ENCODE measurements at places on chromosomes 12 and 14.
A peak's percentile ranks its signal among the peaks of the same experiment; 100 is the strongest.

GRCh38 chr12:7130701-7131501 lies 730 bp downstream of the CLSTN3 start:
- peak; percentile 13 for DNase-seq

DNA sequence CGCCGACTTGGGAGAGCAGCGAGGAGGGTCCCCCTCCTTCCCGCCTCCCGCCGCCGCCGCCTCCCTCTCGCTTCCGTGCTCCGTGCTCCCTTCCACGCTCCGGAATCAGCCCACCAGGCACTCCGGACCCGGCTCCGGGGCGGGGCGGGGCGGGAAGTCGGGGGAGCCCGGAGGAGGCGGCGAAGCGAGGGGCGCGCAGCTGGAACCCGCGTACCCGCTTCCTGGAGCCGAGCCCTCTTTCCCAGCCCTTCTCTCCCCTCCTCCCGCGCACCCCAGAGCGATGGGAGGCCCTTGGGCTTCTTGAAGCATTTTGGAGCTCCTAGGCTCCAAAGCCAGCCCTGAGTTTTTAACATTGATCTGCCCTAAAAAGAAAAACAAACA lies at the start of gene SYNDIG1L:
Gene SYNDIG1L (minus strand): TSS at position 9 of the 381 bp plus-strand sequence. CDS start 16,466 bp downstream, outside the sequence.
- DNase-seq: no peak

DNA sequence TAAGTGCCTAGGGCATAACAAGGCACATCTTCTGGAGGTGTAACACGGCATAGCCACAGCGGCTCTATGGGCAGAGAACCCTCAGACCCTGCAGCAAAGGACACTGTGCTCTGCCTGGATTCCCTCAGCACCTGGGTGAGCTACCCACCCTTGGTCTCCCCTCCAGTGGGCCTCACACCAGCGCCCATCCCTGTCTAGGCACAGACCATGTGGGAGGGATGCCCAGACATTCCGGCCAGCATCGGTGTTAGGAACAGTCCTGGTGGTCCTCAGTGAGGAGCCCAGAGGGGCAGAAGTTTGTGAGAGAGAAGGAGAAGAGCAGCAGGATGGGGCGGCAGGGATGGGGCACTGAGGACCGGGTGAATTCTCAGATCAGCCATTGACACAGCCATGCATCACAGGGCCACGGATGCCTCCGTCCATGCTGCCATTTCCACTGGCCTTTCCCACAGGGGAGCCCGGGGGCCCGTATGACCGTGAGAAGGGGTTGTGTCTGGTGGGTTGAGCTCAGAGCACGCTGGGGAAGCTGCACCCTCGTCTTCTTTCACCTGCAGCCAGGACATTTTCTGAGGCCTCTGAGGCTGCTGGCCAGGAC lies 282.7 kb upstream of the SFSWAP start:
- no peak for DNase-seq

- DNase-seq: no peak
Observed at GRCh38 chr14:92248696-92249095, 74.3 kb upstream of the SLC24A4 start.

DNA sequence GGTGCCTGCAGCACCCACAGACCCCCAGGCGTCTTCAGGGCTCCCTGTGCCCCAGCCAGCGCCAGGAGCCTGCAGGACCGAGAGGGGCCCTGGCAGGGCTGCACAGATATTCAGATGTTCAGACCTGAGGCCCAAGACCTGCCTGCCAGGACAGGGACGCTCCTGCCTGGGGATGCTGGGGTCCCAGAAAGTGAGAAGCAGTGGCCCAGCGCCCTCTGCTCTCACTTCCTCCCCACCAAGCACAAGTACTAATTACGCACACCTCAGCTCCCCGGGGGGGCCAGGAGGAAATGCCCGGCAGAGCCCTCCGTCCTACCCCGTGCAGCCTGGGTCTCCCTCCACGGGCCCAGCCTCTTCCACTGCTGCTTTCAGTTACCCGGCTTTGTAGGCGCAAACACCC lies 28.8 kb upstream of the INF2 start:
- DNase-seq: no peak

DNA sequence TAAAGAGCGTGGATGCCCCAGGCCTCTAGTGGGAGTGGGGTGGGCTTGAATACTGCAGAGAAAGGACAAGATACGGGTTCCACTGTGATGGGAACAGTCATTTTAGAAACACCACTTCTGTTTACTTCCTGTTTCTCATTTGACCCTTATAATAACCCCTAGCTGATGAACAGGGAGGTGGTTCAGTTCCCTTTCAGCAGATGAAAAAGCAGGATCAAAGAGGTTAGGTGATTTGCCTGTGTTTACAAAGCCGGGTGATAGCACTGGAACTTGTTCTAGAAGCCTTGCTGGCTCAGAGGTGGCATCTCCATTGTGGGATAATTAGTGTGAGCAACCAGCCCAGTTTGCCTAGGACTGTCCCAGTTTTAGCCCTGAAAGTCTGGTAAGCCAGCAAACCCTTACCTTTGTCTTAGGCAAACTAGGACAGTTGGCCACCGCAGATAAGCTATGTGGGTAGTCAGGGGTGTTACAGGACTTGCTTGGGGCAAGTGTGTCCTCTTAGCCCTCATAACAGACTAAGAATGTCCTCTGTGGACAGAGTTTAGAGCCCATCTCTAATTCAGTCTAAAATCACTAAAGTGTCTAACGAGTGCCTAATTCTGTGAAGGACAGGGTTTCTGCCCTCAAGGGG lies 7.5 kb upstream of the LRP1-AS start:
- no peak for DNase-seq

- DNase-seq: no peak
Observed at GRCh38 chr14:35337269-35338255, 45.4 kb downstream of the PSMA6 start.

GRCh38 chr14:22432348-22432976 lies 156.6 kb downstream of the DAD1 start:
- no peak for DNase-seq

GRCh38 chr12:50083301-50083700 lies 1.8 kb upstream of the SMARCD1 start:
- no peak for DNase-seq

GRCh38 chr12:117774941-117775775 lies 193.6 kb downstream of the KSR2 start:
- no peak for DNase-seq

DNA sequence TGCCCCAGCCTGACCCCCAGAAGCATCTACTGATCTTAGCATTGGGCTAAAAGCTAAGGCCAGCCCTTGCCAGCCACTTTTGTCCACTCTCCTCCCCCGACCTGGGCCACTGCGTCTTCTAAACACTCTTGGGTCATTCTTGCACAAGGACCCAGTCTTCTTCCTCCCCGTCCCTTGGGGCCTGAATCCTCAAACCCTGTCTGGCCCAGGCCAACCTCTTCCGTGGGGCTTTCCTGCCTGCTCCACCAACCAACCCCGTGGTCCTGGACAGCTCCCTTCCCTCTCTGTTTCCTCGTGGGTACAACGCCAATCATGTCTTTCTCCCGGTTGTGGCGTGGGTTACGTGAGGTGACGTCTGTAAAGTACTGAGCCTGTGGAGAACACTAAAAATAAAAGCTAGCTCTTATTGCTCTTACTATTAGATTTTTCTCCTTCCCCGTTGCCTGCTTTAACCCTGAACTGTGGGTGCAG lies 21.5 kb downstream of the FAM222A start:
- no peak for DNase-seq

DNA sequence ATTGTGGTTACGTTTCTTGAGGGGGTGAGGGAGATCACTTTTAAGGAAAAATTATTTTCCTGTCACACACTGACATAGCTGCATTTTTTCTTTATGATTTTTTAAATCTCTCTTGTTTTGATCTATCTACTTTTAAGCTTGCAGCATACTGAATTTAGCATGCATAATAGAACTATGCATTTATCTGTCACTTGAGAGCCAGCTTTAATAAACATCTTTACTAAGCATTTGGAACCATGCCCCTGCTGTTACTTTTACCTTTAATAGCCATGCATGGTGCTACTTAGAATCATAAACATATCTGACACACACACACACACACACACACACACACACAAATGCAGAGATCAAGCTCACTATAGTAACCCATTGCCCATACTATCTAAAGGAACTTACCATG lies 486.2 kb downstream of the NELL2 start:
- no peak for DNase-seq

DNA sequence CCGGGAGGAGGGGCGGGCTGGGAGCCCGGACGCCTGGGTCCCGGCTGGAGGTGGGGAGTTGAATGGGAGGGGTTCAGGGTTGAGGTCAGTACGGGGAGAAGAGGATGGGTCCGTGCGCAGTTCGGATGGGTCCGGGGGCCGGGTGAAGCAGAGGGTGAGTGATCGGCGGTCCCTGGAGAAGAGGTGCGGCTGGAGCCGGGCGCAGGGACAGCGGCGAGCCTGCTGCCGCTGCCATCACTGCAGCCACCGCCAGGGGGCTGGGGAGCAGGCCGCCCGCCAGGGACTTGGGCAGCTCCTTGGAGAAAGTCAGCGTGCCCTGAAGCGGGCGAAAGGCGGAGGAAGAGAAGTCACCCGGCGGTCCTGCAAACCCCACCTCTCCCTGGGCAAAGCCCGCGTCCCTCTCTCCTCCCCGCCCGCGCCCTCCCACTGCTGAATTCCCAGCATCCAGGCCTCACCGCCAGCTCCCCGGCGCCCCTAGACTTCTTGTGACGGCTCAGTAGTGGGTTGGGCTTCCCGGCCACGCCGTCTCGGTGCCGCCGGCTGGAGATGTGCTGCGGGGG lies 6.0 kb upstream of the GPR84 start:
- DNase-seq: no peak

- no peak for DNase-seq
Observed at GRCh38 chr12:86530996-86531655, 274.9 kb upstream of the MGAT4C start.

- no peak for DNase-seq
Observed at GRCh38 chr12:104177663-104178501, 37.7 kb upstream of the TXNRD1 start.

DNA sequence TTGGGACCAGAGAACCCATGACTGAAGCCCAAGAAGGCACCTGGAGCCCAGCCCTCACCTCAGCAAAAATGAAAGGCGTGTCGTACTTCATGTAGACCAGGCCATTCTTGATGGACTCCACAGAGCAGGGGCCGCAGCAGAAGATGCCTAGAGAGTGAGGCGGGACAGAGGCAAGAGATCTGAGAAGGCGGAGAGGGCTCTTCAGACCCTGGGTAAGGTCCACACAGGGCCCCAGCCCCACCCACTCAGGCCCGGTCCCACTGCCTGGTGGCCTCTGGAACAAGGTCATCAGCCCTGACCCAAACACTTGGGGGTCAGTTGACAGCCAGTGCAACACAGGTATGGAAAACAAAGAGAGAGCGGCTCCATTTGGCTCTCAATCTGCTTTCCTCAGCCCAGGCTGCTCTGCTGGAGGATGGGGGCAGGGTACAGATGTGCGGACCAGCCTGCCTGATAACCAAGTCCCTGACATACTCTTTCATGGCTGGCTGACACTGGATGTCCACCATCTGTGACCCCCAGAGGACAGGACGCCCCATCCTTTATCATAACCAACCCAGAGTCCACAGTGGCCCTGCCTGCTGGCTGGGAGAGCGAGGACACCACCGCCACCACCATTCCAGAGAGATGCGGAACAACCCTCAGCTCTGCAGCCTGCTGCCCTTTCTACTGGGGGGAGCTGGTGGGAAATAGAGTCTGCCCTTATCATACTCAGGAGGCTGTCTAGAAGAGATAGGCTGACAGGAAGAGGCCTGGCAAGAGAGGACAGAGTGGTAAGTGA lies 6.9 kb downstream of the TGM1 start:
- DNase-seq: no peak

- no peak for DNase-seq
Observed at GRCh38 chr12:6215932-6216494, 15.8 kb downstream of the CD9 start.

DNA sequence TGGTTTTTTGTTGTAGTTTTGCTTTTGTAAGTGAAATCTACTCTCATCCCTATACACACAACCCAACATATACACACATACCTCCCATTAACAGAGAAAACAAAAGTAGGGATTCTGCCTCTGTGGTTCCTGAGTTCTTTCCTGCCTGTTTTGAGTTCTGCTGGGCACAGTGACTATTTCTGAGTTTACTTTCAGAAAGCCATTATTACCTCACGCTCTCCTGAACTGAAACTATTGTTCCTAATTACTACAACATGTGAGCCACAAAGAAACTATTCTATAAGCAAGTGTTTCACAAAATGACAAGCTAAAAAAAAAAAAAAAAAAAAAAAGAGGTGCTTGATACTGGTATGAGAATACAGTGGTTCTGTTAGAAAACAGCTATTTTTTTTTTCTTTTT lies 110.9 kb downstream of the ALG10B start:
- DNase-seq: no peak

DNA sequence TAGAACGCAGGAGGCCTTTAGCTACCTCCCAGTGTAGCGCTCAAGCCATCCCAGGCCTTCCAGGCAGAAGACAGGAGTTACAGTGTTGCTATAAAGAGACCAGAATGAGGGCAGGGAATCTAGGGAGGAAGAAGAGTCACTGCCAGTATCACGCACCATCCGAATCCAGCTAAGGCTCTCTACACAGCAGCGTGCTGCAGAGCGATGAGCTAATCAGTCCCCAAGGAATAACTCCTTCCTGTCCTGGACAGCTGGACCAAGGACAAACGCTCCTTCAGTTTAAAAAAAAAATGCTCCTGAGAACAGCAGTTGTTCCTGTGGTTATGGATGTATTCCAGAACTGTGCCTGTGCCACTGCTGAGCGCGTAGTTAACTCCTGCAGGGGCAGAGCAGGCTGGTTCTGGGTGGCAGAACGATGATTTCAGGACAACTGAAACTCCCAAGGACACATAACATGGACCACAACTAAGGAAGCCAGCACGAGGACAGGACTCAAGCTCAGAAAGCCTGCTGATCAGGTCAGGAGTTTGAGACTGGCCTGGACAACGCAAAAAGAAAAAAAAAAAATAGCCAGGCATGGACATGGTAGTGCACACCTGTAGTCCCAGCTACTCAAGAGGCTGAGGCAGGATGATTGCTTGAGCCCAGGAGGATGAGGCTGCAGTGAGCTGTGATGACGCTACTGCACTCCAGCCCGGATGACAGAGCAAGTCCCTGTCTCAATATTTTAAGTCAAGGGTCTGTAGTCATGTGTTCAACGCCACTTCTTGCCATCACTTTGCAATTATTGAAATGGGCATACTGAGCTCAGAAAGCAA lies 2.6 kb downstream of the IFFO1 start:
- no peak for DNase-seq

- DNase-seq: no peak
Observed at GRCh38 chr12:113850309-113851056, 115.6 kb downstream of the RBM19 start.

DNA sequence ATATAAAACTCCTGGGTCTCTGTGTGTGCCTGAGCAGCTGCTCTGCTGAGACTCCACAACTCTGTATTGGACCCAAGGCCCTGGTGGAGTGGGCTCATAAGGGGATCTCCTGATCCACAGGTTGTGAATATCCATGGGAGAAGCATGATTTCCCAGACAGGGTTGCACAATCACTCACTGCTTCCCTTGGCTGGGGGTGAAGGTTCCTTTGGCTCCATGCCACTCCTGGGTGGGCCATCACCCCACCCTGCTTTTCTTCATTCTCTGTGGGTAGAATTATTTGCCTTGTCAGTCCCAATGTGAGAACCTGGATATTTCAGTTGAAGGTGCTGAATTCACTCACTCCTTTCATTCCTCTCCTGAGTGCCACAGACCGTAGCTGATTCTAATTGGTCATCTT lies 205.2 kb upstream of the TMEM260 start:
- no peak for DNase-seq
